Mammary epithelial cell (primary cell): ENCODE measurements at places on chromosomes 16 and 17.

DNA sequence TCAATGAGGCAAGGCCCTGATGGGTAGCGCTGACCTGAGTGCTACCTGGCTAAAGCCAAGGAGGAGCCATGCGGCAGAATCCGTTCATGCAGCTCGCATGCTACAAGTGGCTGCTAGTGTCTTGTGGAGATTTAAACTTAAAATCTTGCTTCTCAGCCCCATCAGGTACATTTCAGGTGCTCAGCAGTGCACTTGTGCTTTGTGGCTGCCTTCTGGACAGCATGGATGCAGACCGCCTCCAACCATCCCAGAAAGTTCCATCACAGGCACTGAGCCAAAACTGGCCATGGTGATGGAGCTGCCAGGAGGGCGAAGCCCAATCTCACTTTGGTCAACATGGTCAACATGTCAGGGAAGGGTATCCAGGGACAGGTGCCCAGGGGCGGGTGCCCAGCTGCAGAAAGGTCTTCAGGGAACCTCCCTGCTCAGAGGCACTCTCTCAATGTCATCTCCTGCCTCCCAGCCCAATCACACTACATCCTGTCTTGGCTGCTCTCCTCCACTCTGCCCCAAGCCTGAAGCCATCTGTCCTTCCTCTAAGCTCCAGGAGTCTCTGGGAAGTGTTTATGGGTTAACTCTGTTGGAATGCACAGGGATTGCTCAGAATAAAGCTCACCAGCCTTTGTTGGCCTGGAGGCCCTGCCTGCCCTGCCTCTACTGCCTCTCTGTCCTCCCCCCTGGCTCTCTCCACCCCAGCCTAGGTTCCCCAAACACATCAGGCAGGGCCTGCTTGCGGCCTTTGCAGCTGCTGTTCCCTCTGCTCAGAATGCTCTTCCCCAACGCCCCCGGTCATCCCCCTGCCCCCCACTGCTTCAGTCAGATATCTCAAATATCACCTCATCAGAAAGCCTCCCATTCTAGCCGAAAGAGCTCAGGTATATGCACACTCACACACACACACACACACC is 18.3 kb upstream of the TNFRSF13B start:
- no peak for DNase-seq

DNA sequence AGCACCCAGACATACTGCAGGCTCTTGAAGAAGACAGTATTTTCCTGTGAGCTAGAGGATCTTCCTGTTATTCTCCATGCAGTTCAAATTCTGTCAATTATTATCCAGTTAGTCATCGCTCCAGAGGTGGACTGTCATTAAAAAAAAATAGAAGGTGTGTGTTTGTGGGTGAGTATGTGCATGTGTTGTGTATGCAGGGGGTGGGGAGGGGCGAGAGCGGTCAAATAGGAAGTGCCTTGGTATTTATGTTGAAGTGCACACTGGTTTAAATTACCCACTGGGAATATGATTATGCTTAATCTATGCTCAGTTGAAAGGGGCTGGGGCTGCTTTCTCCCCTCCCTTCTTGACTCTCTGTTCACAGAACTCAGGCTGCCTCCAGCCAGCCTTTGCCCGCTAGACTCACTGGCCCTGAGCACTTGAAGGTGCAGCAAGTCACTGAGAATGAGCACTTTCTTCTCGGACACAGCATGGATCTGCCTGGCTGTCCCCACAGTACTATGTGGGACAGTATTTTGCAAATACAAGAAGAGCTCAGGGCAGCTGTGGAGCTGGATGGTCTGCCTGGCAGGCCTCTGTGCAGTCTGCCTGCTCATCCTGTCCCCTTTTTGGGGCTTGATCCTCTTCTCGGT is at the start of gene HSD17B2:
Gene HSD17B2, plus strand, starts transcription at position 273 of the 632 bp plus-strand sequence. Its CDS starts 172 bp downstream, at position 445.
- DNase-seq = peak; percentile 52

DNA sequence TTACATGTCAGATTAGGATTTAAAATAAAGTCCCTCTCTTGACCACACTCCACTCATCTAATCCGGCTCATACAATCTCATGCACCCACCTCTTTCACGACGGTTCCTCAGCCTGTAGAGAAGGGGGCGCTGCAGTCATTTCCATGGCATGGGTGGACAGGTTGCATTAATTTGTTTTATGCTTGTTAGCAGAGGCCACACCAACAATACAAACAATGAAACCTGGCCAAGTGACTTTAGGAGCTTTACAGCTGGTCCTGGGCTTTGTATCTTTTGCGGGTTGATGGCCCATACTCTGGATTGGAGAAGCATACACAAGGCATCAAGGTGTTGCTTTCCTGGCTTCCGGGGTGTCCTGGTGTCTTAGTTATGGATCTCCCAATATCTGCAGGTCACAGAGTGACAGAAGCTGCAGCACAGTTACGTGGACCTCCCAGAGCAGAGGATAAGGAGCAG is 9.7 kb upstream of the SNF8 start:
- DNase-seq = no peak

DNA sequence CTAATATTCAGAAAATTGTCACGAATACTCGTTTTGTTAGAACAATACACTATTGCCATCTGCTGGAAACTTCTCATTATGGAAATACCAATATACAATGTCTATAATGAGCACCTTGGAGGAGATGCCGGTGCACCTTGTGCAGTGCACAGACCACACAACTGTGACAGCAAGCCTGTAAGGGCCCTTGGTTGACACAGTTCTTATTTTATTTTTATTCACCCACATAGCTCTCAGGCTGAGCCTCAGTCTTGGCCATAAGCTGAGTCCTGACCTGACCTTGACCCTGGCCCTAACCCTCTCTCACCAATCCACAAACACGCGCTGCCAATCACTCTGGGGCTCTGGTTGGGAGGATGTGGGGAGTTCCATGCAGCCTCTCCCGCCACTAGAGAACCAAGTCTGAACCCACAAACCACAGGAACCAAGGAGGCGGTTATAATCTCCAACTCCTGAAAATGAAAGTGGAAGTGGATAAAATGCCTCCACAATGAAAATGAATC is 7.6 kb downstream of the AIPL1 start:
- DNase-seq = peak; percentile 35

- DNase-seq = no peak
Measured at GRCh38 chr16:88382491-88383400, at the start of gene ZNF469. Gene ZNF469 (plus strand): TSS chr16:88382959. CDS start chr16:88427471, 44,512 bp downstream.

GRCh38 chr16:22252317-22252716 is 44.9 kb upstream of the POLR3E start:
- no peak for DNase-seq

DNA sequence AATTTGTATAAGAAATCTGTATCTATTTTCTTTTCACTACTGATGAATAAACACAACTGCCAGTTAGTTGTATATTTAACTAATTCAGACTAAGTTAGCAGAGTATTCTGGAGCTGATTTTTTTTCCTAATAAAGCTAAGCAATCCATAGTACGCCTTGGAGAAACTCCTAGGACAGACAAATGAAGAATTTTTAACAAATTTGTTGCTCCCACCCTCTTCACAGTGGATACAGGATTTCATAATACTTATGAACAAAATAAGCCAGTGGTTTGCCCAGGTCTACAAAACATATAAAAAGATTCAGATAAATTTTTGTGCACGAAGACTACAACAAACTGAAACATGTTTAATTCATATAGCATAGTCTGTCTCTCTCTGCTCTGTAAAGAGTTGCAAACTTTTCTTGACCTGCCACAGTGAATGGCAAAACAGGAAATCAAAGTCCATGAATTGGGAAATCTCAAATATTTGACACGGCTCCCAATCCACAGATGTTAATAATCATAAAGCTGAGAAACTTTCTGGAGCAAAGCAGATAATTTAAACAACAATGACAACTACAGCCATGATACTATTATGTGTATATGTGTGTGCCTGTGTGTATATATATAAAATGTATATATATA is 594 bp upstream of the ABCA6 start:
- peak; percentile 25 for DNase-seq

DNA sequence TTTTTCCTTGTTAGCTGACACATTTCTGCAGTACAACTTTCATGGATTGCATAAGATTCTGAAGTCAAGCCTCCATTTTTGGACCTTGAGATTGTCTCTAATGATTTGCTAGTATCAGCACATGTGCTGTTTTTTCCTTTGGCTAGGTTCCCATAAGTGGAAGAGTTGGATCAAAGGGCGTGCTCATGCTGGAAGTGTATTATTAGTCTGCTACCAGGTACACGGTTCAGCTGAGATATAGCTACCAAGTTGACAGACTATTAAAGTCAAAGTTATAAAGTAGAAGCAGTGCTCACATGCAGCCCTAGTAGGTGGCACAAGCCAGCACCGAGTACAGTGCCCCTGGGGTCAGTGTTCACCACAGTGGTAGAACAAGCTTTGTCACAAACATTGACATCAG is 3.2 kb downstream of the FAHD1 start:
- no peak for DNase-seq

- no peak for DNase-seq
Measured at GRCh38 chr17:82367724-82368524, 3.6 kb upstream of the UTS2R start.
